NCI-H524 treated with DMSO at 0.1 percent for 48 hours (cell line): ENCODE measurements at places on chromosomes 7 and 10.

DNA sequence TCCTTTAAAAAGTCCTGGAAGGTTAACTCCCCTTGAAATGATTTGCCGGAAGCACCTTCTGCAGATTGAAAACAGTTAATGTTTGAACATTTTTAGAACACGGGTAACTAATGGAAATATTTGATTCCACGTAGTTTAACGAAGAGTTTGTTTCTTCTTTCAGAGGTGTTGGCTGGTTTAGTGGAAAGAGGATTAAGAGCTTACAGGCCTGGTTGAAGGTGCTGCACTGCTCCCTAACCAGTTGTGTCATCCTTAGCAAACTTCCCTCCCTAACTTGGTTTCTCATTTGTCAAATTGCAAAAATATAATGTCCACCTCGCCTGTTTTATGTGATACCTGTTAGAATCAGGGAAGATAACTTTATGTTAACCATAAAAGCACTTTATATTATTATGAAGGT is 243.0 kb upstream of the FZD8 start:
- no peak for DNase-seq

GRCh38 chr7:33716581-33717477 is 188.5 kb upstream of the BMPER start:
- DNase-seq, result no peak

DNA sequence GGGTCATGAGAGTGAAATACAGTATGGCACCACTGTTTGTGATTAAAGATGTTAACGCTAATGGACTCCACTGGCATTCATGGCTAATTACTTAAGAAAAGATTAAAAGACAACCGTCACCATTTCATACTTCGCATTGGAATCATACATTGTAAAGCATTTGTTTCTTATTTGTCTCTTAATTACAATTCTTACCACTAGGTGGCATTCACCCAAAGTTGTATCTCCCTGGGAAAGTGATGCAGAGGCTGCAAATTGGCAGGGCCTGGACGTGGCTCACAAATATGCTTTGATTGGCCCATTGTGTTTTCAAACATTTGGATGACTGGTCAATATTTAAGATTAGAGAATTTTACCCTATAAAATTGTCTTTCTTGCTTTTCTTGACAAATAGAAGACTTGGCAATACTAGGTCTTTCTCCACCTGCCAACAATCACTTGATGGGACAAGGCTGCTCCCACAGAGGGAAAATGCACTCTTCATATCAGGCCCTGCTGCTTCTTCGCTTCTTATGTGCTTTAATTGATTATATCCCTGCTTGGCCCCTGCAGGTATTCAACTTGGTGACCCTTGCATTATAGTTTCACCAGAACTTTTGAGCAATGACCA is 72.1 kb upstream of the STARD3NL start:
- DNase-seq, result no peak

DNA sequence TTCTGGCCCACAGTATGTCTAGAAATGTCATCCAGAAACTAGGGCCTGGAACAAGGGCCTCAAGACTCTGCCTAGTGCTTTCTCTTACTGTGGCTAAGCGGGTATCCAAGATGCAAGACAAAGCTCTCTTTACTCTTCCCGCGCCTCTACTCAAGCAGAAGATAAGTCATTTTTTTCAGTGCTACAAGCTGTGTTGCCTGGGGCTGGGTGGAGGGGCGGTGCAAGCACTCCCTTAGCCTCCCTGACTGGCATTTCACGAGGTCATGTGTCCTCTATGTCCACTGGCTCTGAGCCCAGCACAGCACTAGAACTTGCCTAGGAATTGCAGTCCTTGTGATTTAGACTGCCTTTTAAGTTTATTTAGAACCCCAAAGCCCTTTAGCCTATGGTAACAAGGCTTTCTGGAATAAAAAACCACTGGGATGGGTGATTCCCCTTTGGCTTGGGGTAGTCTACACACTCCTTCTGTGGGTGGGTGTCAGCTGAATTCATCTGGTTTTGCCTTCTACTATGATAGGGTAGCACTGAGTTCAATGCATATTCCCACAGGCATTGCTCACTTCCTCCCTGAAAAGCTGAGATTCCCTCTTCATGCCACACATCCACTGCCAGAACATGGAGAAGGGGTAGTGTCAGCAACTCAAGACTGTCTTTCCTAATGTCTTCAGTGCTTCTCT is 371.8 kb upstream of the KCND2 start:
- no peak for DNase-seq

GRCh38 chr7:140684066-140684950 is 11.6 kb downstream of the ADCK2 start:
- DNase-seq, result no peak

DNA sequence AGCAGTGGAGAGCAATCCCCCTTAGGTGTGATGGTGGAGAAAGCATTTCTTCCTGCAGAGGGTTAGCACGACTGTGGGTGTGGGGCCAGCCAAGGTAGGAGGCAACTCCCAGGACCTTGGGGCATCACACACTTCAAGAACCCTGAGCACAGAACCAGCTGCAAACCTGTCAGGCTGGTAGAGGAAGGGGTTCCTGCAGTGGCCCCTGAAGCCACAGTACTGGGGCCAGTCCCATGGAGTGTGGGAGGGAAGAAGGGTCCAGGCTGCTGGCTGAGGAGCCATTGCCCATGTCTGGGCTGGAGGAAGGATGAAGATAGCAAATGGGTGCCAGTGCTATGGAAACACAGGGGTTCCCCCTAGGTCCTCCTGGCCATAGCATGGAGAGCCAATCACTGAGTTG is 110.5 kb downstream of the VWC2 start:
- no peak for DNase-seq

DNA sequence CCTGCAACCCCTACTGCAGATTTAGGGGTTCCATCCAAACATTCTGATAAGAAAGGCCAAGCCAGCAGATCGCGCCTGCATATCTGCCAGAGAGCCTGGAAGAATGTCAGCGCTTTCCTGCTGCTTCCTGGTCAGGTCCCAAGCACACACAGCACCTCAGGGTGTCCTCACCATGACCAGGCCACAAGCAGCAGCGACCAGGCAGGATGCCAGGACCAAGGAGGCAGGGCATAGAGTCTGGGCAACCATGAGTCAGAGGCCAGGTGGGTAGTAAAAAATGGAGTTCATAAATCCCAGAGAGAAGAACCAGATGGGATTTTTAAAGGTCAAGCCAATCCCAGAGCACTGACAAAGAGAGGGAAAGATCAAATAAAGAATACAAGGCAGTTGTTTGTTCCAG is 5.5 kb upstream of the FAM131B start:
- no peak for DNase-seq

- DNase-seq, result no peak
These were observed 5.9 kb upstream of the GPAM start for GRCh38 chr10:112189465-112189864.

DNA sequence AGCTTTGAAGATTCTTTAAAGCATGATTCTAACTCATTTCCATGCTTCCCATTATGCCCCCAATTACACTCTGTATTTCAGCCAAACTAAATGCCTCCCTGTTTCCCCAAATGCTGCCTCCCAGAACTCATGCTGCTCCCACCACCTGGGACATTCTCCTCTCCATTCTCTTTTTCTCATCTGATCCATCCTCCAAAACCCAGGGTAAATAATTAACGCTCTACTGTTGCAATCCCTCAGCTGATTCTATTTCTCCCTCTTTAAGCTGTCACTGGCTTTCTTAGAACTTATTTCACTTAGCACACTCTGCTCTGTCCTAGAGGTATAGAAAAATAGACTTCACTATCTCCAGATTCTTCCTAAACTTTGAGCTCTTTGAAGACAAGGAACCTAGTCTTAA is 104.7 kb downstream of the ICA1 start:
- DNase-seq, result no peak

GRCh38 chr10:33335801-33336581 is 1.5 kb upstream of the NRP1 start:
- DNase-seq, result no peak

DNA sequence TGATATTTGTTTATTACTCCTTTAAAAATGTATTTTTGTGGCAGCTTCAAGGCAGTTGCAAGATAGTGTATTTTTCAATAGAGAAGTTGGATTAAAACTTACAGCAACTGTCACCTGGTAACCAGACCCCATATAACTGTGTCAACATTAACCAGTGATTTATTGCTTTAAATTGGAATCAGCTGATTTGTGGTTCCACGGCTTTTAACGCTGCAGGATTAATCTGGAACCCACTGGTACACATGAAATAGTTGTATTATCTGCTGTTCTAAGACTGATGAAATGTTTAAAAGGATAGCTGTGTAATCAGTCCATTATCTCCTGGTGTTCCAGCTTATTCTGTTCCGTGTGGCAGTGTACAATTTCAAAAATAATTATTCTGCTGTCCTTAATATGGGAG is 180.2 kb downstream of the CELF2 start:
- DNase-seq, result no peak

GRCh38 chr10:95559471-95559870 is 1.7 kb downstream of the SORBS1 start:
- no peak for DNase-seq

DNA sequence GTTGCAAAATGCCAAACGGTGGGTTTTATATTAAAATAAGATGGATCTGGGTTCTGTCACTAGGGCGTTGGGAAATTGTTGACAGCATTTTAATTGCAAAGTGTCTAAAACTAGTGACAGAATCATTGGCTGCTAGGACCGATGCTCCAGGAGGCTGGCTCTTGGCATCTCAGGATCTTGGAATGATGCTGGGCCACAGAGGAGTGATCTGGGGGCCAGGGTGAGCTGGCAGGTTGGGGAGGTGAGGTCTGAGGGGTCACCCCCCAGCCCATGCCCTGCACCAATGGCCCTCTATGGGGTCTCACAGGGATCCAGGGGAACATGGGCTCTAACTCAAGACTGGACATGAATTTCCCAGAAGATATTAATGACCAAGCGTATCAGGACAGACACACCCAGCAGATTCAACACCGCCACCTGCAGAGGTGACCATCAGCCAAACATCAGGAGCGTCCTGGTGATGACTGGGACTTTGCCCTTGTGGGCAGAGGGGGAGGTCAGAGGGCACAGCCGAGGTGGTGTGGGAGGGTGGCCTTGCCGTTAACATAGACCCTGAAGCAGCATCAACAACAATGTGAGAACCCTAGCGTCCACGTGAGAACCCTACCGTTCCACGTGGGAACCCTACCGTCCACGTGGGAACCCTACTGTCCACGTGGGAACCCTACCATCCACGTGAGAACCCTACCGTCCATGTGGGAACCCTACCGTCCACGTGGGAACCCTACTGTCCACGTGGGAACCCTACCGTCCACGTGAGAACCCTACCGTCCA is 89.0 kb upstream of the PPP2R2D start:
- no peak for DNase-seq

DNA sequence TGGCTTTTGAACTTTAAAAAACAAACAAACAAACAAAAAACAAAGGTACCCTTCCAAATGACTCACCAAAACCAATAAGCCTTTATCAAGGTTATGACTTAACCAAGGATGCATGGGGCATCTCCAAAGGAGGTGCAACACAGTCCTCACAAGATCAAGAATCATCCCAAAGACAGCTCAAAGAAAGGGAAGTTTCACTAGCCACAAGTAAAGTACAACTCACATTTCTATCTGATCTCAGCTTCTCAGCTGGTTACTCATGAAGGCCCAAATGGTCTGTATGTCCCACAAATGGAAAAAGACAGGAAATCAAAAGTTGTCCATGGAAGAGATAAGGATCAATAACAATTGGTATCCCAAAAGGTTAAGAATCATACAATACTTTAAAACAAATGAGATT is 6.0 kb upstream of the MKLN1 start:
- no peak for DNase-seq

- DNase-seq, result no peak
These were observed 12.2 kb downstream of the CCDC6 start for GRCh38 chr10:59894114-59894513.
